ENCODE measurements at places on chromosomes 13 and 19.

DNA sequence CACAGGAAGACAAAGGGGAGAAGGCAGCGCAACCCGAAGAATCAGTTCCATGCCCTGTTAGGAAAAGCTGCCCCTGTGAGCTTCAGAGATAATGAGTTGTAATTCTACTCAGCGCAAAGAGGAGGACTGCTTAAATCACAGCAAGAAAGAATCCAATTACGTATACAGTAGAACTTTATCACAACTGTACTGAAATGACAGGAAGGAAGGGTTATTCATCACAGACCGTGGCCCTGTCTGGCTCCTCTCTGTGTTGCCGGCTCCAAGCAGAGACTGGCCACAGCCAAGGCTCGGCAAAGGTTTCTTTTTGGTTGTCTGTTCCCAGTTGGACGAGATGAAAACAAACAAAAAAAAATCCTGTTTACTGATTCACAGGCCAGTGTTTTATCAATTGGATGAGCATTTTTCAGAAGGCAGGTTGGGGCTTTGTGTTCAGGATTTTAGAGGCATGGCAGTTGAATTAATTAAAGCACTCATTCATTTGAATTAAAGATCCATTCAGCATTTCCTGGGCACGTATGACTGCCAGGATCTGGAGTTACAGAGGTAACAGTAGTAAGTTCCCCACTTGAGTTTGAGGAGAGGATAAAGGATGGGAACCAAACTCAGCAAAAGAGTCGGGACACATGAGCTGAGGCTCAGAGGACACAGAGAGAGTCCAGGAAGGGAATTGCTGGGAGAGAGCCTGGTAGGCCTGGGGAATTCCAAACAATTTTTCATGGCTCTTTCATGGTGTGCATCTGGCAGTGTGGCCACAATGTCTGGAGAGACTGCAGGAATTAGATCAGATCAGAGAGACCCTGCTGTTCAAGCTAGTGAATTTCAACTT lies 341.0 kb downstream of the DNAJC15 start:
- no peak for DNase-seq

DNA sequence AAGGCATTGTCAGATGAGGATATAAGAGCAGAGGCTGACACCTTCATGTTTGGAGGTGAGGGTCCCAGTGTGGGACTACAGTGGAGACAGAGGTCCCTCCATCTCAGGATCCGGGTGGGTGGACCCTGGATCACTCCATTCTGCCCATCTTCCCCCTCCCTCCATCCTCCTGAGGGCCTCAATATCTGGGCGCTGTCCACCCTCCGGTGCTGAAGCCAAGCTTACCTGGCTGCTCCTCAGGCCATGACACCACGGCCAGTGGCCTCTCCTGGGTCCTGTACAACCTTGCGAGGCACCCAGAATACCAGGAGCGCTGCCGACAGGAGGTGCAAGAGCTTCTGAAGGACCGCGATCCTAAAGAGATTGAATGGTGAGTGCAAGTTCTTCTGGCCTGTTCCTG lies 11.9 kb downstream of the CYP4F12 start:
- no peak for DNase-seq

- DNase-seq = peak; percentile 38
These were observed 6.7 kb downstream of the TPT1 start for GRCh38 chr13:45333977-45334922.

DNA sequence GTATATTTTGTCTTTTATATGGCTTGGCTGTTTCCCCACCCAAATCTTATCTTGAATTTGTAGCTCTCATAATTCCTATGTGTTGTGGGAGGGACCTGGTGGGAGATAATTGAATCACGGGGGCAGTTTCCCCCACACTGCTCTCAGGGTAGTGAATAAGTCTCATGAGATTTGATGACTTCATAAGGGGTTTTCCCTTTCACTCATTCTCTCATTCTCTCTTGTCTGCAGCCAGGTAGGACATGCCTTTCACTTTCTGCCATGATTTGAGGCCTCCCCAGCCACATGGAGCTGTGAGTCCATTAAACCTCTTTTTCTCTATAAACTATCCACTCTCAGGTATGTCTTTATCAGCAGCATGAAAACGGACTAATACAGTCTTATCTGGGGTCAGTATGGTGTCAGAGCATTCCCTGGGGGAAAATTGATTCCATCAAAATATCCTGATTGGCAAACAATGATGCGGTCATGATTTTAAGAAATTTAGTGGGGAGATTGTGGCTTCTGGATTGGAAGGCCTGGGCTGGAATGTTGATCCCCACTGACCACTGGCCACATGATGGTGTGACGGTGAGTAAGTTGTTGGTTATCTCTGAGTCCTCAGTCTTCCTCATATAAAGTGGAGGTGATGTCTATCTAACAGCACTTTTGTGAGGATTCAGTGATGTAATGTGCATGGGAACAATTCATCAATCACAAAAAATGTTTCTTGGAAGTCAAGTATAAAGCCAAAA lies 27.5 kb upstream of the ANKRD10 start:
- peak; percentile 66 for DNase-seq

GRCh38 chr13:97475011-97475410 lies 41.0 kb downstream of the RAP2A start:
- no peak for DNase-seq

DNA sequence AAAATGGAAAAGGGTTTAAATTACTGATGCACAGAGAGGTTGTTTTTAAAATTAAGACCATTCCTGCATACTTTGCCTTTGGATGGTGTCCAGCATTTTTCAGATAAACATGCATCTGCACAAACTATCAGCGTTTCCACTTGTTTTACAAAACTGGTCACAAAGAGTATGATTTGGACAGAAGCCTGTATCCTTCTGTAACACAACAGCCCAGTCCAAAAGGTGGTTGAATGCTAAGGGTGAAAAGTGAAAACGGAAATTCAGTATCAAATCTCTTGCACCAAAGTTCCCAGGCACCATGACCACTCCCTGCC lies 21.7 kb upstream of the DOCK9 start:
- no peak for DNase-seq

GRCh38 chr13:31090961-31091624 lies 70.6 kb downstream of the HSPH1 start:
- no peak for DNase-seq

GRCh38 chr19:43818500-43818899 lies 8.6 kb upstream of the ZNF283 start:
- DNase-seq = no peak

- DNase-seq = no peak
These were observed at the start of gene MISP for GRCh38 chr19:750640-751423. TSS of gene MISP (plus strand) at chr19:751112. CDS start at chr19:756947, 5,835 bp downstream.

Data from activated T-cell treated with anti-CD3 and anti-CD28 coated beads, Interleukin-2, amount 50 U/mL, for 72 hours (primary cell).